ENCODE measurements at places on chromosomes 4 and X.

DNA sequence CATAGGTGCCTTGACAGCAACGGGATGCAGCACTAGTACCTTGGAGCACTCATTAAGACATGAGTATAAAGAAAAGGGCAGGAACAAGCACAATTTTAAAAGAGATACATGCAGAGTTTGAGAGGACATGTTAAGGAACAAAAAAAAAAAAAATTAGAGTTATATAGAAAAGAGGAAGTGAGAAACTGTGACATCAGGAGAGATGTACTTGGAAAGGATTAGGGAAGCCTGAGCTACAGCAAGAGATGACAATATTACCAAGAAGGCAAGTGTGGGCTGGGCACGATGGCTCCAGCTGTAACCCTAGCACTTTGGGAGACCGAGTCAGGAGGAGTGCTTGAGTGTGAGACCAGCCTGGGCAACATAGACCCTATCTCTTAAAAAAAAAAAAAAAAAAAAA, 37.4 kb downstream of the GPR143 start:
- no peak for DNase-seq

- DNase-seq = no peak
Observed at GRCh38 chr4:69757464-69757863, 3.0 kb downstream of the SULT1B1 start.

GRCh38 chrX:42229533-42229932, 306.2 kb upstream of the CASK start:
- DNase-seq = no peak

- no peak for DNase-seq
Observed at GRCh38 chrX:118694638-118695037, 32.8 kb upstream of the IL13RA1 start.

GRCh38 chr4:122896270-122896669, 26.1 kb downstream of the NUDT6 start:
- DNase-seq = no peak

GRCh38 chrX:132277953-132278614, 58.8 kb upstream of the RAP2C start:
- no peak for DNase-seq

DNA sequence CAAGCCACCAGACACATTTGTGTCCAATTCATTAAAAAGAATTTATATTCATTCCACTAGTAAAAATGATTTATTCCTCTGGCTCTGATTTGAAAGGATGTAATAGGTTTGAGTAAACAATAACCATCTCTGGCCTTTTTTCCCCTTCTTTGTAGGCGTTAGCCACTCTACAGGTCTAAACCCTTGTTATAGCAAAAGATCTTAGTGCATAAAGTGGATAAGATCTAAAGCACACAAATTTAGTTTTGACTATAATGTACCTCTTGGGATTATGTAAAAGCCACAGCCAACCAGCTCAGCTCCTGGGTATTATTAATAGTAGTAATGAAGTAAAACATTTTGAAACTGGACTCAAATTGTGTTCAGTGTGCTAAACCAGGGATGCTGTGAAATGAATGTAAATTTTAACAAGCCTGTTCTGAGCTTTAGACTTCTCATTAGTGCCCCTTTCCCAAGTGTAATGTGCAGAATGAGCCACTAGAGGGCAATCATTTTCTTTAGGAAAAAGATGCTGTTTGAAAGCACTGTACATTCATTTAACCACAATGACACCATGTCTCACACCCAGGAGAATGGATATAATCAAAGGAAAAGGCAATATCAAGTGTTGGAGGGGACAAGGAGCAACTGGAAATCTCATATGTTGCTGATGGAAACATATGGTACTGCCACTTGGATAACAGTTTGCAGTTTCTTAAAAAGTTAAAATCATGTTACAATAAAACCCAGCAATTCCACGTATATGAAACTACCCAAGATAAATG, 69.7 kb downstream of the KLHL8 start:
- DNase-seq = no peak

DNA sequence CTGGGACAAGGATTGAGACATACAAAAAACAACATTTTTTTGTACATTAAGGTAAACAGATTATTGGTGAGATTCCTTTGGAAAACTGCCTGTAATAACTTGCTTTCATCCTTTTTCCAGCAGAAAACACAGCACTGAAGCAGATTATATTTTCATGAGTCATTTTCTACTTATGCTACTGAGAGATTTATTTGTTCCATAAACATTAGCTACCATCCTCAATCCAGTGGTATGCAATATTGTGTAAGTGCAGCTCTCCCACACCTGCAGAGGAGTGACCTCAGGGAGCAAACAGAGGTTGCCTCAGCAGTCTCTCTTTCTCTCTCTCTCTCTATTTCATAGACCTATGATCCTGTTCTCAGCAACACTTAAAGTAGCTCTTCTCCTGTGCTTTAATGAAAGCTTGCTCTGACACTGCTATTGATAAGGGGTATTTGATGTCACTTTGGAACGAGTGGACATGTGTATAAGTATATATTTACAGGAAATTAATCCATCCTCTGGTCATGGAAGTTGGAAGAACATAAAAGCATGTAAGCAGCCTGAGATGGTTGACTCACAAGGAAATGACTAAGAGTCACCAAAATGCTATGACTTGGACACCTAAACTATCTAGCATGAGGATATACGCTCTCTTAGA, 163.7 kb upstream of the SPANXC start:
- no peak for DNase-seq

DNA sequence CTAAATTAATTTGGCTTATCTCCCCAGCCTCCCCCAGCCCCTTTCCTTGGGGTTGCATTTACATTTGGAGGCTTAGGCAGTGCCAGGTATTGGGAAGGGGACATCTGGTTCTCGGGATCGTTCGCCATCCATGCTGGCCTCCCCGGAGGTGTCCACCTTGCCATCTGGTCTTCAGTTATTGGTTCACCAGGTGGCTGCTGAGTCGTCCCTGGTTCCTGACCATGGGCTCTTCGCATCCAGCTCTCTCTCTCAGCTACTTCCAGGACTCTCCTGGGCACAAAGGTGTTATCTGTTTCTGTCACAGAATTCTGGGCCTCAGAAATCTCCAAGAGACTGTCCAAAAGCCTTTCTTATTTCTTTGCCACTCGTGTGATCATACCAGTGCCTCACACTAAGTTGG, 75.4 kb upstream of the SCOC start:
- no peak for DNase-seq

DNA sequence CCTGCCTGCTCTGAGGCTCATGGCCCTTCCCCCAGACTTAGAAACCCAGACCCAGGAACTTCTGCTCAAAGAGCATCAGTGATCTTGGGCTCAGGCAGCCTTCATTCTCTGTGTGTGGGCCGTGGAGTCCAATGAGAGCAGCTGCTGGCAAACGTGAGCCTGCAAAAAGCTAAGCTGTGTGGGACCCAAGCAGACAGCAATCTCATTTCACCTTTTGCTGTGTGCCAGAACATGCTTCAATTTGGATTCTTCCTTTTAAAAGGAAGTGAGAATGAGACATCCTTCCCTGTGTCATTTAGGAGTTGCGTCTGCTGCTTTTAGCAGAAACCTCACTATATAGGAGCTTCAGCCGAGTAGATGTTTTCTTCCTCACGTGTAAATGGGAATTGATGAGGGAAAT, 238.5 kb downstream of the EVC2 start:
- DNase-seq = no peak

GRCh38 chr4:138310991-138311390, 68.8 kb upstream of the SLC7A11 start:
- no peak for DNase-seq

DNA sequence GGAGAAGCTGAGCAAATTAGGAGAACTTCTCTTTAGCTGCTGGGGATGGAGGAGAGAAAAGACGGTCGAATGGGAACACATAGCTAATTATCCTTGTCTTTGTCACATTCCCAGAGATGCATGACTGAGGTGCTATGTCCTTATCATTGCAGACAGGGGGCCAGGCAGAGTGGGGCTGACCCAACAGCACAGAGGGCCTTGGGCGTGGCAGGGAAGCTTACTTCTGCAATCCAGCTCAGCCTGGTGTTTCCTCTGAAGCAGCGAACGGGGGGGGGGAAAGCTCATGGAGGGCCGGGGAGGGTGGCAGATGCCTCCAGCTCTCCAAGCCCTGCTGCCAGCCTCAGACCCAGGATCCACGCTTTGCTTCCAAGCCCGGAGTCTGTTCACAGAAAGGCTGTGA, 50.8 kb upstream of the HOPX start:
- no peak for DNase-seq

DNA sequence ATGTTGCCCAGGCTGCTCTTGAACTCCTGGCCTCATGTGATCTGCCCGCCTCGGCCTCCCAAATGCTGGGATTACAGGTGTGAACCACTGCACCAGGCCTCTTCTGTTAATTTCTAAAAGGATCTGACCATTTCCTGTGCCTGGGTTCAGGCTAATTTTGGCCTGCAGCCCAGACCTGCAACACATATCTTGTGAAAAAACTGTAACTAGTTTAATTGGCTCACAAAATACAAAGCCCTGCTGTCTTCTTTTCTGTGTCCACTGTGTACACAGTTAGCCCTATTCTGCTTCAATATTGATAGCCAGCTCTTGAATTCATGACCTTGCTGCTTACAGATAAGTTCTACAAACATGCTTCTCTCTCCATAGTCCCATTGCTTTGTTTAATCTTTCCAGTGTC, 753.5 kb downstream of the PDHA2 start:
- no peak for DNase-seq

DNA sequence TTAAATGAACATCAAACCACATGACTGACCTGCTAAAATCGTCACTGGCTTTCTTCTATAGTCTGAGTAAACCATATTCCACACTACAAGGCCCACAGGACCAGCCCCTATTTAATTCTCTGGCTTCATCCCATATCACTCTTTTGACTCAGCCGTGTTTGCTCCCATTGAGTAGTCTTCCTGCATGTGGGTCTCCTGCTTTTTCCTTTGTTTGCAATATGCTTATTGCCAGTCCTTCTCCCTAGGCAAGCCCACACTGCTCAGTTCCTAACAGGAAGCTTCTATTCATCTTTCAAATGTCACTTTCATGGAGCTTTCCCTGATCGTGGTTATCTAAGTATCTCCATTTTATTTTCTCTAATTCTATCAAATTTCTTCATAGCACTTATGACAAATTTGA, 329.6 kb downstream of the RAPGEF2 start:
- DNase-seq = no peak

DNA sequence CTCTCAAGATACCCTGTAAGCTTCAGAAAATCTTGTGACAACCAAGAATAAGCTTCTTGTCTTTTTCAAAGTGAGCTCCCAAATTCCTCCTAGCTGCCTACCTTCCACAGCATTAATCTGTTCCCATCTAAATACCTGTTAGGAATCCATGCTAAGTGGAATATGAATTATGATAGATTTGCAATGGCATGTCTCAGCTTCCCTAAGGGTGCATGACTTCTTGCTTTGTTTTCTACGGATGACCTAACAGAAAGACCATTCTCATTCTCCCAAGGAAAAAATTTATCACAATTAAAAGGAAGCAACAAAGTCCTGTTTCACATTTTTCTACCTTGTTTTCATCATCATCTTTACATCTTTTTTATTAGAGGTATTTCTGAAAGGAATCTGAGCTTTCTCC, 532.7 kb downstream of the GRXCR1 start:
- no peak for DNase-seq

DNA sequence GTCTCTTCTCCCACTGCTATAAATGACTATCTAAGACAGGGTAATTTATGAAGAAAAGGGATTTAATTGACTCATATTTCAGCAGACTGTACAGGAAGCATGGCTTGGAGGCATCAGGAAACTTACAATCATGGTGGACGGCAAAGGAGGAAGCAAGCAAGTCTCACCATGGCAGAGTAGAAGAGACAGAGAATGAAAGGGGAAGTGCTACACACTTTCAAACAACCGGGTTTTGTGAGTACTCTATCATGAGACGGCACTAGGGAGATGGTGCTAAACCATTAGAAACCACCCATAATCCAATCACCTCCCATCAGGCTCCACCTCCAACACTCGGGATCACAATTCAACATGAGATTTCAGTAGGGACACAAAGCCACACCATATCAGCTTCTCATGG, 11.1 kb downstream of the UBE2NL start:
- no peak for DNase-seq

GRCh38 chr4:2878346-2878745, 34.7 kb downstream of the ADD1 start:
- DNase-seq = no peak

GRCh38 chr4:82799006-82799881, 648 bp upstream of the SCD5 start:
- DNase-seq = no peak

- DNase-seq = no peak
Observed at GRCh38 chr4:74329307-74329706, 21.0 kb downstream of the EPGN start.

DNA sequence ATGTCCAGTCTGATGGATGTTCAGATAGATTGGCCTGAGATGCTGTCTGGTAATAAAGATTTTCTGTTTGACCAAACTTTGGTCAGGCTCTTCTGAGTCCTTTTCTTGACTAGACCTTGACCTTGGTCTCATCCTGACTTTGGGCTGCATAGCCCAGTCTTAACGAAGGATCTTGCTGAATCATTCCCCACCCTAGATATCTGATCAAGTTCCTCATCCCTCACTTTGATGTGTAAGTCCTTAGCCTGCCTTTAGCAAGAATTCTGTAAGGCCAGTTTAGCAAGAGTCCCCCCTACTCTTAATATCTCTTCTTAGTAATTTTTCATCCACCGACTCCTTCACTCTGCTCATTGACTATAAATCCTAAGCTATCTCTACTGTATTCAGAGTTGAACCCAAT, 244.4 kb upstream of the JADE1 start:
- no peak for DNase-seq

- DNase-seq = peak; percentile 1
Observed at GRCh38 chrX:65821721-65822496, 154.5 kb downstream of the MSN start.

DNA sequence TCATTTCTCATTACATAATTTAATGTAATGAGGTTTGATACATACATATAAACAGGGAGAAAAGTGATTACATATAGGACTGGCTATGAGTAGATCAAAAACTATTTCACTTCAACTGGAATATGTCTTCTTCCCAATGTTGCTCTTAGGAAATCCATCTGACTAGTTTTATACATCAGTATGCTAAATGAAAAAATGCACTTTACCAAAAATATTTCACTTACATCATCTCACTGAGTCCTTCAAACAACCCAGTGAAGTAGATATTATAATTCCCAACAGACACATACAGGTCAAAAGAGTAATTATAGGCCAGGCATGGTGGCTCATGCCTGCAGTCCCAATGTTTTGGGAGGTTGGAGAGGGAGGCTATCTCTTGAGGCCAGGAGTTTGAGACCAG, 215.9 kb downstream of the MID1 start:
- no peak for DNase-seq

- no peak for DNase-seq
Observed at GRCh38 chr4:26056406-26056805, 142.4 kb downstream of the SMIM20 start.

DNA sequence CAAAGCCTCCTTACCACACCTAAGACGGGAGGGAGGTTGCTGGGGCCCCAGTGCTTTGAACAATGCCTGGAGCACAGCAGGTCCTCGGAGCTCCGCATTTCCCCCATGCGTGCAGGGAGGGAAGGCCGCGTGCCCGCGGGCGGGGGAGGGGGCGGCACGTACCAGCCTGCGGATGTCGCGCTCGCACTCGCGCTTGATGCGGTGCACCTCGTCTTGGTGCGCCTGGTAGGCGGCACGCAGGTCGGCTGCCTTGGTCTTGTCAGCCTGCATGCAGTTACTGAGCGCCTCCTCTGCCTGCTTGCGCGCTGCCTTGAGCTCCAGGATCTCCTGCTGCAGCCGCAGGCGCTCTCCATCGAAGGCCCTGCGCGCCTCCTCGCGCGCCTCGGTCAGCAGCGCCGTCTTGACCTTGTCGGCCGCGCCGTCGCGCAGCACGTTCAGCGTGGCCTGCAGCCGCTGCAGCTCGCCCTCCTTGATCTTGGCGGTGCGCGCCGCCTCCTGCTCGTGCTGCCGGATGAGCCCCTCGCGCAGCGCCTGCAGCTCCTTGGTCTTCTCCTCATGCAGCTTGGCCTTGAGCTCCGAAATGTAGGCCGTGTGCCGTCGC, 87.2 kb upstream of the C4orf50 start:
- no peak for DNase-seq

Data from stimulated activated CD8-positive, alpha-beta memory T cell treated with anti-CD3 and anti-CD28 coated beads, Interleukin-15, amount 100 ng/mL, for 24 hours (primary cell).